ENCODE measurements at places on chromosomes 11 and 22.

DNA sequence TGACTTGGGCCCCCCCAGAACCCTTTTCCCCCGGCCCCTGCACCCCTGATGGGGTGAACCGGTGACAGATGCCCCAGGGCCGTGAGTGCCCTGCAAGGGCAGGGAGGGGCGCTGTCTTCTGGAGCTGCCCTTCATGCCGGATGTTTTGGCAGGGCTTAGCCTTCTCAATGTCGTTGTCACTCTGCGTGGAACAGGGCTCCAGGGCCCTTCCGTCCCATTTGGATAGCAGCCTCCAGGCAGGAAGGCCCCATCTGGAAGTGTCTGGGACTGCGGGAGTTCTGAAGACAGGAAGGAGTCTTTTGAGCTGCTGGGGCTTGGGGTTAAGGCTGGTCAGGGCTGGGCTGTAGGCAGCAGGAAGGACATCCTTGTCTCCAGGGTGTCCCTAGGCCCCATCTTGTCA, 4.6 kb downstream of the FRMD8 start:
- DNase-seq = no peak

- no peak for DNase-seq
Measured at GRCh38 chr11:61682906-61683675, 2.9 kb downstream of the DAGLA start.

- DNase-seq = no peak
Measured at GRCh38 chr11:27124514-27125264, 84.1 kb downstream of the BBOX1 start.

DNA sequence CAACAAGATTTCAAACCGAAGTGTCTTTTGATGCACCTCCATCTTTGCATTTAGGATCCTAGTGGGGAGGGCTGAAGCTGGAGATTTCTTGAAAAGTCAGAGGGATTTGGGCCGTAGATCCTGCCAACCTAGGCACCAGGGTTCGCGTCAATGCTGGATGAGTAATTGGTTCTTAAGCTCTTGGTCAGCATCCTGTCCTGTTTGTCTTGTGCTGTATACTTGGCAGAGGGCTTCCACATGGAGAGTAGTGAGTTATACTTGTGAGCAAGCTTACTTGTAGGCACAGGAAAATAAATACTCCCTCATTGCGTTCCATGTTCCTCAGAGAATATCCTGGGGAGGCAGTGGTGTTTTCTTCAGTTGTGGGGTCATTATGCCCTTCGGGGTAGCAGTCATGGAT, 12.6 kb downstream of the INSC start:
- no peak for DNase-seq

DNA sequence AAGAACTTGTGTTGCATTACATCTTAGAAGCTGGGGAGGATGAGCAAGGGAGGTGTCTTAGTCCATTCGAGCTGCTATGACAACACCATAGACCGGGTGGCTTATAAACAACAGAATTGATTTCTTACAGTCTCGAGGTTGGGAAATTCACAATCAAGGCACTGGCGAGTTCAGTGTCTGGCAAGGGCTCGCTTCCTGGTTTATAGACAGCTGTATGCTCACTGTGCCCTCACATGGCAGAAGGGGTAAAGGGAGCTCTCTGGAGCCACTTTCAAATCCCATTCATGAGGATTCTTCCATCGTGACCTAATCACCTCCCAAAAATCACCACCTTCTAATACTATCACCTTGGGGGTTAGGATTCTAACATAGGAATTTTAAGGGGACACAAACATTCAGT, 150.0 kb upstream of the NECTIN1 start:
- DNase-seq = no peak

GRCh38 chr11:68657021-68657780, 27.1 kb upstream of the GAL start:
- no peak for DNase-seq

GRCh38 chr22:37178350-37179125, 9.5 kb downstream of the C1QTNF6 start:
- DNase-seq = no peak

DNA sequence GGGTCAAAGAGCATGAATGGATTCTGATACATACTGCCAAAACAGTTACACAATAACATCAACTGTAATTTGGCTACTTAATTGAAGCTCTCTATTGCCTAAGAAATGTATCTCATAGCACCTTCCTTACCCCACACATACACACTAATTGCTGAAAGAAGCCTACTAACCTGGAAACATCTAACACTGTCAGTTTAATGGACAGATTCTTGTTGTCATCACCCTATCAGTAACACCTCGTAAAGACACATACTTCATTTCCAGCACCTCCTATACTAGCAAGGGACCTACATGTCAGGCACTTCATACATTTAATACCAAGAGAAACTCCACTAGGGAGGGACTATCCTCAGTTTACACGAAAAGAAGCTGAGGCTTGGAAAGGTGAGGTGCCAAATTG, 9.9 kb downstream of the NAP1L4 start:
- no peak for DNase-seq
